K562 (cell line): ENCODE measurements at places on chromosomes 11 and 22. TPM values are rescaled to one million over a fixed set of nuclear protein-coding genes. Genes with fewer than 3 reads are reported as not detected.

The MAPK8IP1 gene
- total RNA-seq = 6.6 and 6.9 TPM in 2 replicates

The RAB39A gene
- not detected in 2 replicates for total RNA-seq

The FAM118A gene
- 63.0 and 72.9 TPM in 2 replicates for total RNA-seq

The RFPL3 gene
- not detected in 2 replicates for total RNA-seq

The POU2AF1 gene
- total RNA-seq = 0.09 and 0.16 TPM in 2 replicates

The RFPL2 gene
- not detected in 2 replicates for total RNA-seq

The DBX1 gene
- total RNA-seq = not detected in 2 replicates

The APOL1 gene
- total RNA-seq = 8.1 and 9.0 TPM in 2 replicates

GRCh38 chr22:19644314-19645223 lies 69.7 kb upstream of the SEPTIN5 start:
- DNase-seq = peak; percentile 70

DNA sequence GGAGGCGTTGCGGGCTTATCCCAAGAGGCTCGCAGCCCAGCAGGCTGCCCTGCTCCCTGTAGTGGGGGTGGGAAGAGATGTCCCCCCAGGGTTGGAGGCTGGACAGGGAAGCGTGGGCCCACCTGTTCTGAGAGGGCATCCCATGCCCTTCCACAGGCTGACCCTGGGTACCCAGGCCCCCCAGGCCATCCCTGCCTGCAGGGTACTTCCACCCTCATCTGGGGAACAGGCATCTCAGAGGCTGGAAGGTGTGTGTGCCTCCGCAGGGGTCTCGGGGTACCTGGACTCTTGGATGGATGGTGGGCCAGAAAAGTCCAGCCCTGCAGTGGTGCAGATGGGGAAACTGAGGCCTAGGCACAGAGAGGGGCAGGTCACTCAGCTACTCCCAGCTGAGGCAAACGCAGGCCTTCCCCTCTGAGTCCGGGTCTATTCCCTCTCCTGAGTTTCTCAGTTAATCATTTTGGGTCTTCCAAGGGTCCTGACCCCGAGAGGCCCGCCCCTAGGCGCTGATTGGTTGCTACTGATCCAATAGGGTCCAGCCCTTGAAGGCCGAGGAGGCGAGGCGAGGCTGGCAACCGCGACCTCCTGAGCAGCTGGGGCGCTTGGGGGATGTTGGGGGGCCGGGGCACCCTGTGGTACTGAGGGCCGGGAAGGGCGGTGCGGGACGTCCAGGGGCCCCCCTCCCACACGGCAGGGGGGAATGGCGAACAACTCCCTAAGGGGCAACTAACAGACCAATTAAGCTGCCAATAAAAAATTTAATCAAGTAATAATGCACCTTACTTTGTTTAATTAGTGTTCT lies 23.8 kb downstream of the FLRT1 start:
- no peak for DNase-seq

DNA sequence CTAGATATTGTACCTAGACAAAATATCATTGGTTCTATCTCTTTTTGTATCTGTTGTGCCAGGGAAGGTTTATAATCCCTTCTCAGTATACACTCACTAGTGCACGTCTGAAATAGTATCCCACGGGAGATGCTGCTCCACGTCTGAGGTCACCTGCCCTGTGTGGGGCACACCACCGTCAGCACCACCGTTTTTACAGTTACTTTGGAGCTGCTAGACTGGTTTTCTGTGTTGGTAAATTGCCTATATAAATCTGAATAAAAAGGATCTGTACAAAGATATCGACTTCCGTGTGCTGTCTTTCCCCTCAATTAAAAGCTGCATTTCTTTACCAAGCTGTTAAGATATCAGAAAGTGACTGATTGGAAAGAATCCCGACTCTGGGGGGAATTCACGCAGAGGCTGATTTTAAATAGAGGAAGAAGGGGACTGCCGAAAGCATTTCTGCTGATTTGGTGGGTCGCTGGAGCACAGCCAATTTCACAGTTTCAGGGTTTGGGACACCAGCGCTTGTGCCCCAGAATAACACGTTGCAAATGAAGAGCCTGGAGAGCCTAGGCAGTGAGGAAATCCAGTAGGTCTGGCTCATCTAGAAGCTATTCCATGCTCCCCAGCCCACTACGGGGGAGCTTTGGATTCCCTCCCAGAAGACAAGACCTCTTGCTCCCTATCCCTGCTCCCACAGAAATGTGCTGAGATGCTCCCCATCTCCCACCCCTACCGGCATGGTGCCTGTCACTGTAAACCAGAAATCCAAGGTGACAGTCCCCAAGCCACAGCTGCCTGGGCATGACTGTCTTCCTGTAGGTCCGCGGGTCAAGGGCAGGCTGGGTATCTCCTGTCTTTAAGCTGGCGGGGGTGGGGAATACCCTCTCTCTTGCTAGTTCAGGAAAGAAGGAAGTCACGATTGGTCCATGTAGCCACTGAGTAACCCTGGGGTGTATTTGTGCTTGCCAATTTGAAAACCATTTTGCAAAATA lies 12.7 kb upstream of the MYO18B start:
- DNase-seq = no peak

DNA sequence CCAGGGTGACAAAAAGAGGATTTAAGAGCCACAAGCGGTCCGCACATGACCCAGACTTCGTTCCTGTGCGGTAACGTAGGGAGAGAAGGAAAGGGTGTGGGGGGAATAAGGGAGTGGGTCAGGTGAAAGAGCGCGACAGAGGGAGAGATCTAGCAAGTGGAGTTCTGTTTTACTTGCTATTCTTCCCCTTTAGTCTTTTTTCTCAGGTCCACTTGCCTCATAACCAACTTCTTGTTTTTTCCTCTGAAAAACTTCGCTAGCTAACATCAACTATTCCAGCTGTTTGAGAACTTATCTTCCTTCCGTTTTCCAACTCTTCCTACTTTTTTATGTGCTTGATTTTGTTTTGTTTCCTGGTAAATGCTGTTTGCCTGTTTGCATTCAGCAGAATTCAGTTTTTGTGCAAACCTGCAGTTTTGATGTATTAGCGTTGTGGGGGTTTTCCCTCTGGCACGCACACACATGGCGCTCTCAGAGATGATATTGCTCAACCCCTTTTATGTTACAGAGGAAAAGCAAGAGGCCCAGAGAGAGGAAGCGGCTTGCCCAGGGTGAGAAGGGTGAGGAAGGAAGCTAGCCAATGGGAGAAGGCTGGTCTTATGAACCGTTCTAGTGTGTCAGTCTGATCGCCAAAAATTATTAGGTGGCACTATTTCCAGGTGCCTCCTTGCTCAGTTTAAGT lies 592 bp upstream of the CTSC start:
- peak; percentile 64 for DNase-seq

GRCh38 chr11:116928845-116929244 lies 91.4 kb upstream of the APOA1 start:
- no peak for DNase-seq

DNA sequence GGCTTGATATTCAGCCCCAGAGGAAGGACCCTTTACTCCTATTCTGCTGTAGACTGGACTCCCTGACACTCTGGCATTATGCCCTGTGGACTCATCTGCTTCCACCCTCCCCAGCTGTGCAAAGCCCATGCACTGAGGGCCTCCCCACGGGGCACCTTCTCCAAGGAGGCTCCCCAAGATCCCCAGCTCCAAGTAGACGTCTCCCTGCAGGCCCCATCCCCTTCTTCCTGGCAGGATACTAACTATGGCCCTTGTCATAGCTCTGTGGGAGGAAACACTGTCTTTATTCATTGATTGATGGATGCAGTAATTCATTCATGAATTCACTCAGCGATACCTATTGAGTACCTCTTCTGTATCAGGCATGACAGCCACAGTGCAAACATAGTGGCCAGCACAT lies 15.3 kb upstream of the APOL6 start:
- no peak for DNase-seq

GRCh38 chr11:95055283-95055897 lies 6.2 kb downstream of the KDM4F start:
- no peak for DNase-seq

- DNase-seq = no peak
These were observed 20.5 kb upstream of the SORL1-AS1 start for GRCh38 chr11:121473064-121473777.

- DNase-seq = no peak
These were observed 24.3 kb upstream of the OR52J3 start for GRCh38 chr11:5021996-5022395.

DNA sequence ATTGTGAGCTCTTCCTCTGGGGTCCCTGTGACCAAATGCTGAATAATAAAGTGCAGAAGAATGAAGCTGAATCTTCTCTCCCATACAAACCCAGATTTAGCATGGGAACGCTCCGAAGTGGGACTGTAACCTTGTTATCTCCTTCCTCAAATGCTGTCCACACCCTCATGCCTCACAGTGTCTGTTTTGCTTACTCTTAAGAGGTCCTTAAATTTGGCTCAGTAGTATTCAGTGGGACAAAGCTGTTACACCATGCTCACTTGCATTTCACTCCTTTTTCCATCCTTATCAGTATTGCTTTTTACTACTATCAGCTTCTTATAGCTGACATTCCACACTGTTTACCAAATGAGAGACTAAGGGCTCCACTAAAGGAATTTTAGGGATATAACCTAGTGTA lies 13.8 kb upstream of the AMOTL1 start:
- DNase-seq = no peak

DNA sequence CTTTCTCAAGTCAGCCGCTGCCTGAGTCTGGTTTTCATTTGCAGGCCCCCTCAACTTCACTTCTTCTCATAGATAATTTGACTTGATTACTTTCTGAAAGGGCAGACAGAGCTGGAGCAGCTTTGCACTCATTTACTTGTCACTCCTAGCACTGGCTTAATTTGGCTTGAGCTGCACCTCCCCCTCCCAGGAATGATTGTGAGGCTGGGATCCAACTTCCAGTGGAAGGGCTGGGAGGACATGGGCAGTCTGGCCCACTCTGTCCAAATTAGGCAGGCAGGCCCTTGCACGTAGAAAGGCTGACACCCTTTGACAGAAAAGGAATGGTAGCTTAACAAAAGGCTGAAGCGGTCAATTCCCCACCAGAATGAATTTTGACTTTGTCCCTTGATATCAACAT lies 453.9 kb downstream of the ETS1 start:
- DNase-seq = no peak

DNA sequence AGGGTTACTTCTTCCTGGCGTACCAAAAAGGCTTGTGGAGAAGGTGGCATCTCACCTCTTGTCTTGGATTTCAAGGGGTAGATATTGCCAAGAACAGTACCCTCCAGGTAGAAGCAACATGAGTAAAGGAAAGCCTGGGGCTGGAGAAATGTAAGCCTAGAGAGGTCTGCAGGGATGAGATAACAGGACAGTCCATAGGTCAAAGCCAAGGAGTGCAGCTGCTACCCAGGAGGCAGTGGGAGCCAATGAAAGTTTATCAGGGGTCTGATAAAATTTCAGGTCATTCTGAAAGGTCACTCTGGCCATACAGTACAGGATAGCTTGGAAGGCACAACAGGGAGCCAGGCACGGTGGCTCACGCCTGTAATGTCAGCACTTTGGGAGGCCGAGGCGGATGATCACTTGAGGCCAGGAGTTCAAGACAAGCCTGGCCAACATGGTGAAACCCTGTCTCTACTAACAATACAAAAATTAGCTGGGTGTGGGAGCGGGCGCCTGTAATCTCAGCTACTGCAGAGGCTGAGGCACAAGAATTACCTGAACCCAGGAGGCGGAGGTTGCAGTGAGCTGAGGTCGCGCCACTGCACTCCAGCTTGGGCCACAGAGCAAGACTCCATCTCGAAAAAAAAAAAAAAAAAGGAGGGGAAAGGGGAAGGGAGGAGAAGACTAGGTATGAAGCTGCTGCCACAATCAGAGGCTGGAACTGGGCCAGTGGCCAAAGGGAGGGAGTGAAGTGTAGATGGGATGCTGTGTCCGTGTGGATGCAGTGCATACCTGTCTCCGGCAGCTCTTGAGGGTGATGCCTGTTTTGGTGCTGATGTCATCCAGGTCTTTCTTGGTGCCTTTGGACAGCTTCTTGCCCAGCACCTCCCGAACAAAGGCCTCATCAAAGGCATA lies 1.2 kb downstream of the FIBP start:
- DNase-seq = no peak

DNA sequence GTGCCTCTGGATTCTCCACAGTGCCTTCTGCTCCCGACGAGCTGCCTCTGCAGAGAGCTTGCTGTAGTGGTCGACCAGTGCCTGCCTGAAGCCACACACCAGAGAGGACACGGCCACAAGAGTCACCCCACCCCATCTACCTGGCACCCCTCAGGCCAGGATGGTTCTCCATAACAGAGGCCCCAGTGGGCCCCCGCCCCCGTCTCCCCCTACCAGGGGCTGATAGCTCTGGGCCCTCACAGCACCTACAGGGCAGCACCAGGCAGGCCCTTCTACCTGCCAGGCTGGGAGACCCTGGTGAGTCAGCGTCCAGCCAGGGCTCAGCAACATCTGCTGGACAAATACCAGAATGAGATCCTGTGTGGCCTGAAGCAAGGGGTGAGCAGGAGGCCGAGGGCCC lies 21.7 kb downstream of the SELENOO start:
- DNase-seq = no peak

GRCh38 chr11:123426789-123427188 lies 3.3 kb upstream of the GRAMD1B start:
- no peak for DNase-seq

DNA sequence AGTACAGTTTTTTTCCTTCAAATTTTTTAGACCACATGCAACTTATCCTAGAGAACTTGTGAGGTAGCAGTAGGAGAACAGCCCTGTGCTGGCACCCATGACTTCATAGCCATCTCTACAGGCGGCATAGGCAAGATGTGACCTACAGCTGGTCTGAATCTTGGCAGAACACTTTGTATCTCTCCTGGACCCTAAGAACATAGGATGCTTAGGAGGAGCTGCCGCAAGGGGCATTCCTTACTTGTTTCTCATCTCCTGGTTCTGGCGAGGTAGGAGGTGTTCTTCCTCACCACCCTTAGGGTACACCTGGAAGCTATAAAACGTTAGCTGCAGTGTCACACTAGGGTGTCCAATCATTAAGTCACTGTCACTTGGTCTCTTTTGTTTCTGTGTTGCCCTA lies 16.4 kb downstream of the CWC15 start:
- DNase-seq = no peak

DNA sequence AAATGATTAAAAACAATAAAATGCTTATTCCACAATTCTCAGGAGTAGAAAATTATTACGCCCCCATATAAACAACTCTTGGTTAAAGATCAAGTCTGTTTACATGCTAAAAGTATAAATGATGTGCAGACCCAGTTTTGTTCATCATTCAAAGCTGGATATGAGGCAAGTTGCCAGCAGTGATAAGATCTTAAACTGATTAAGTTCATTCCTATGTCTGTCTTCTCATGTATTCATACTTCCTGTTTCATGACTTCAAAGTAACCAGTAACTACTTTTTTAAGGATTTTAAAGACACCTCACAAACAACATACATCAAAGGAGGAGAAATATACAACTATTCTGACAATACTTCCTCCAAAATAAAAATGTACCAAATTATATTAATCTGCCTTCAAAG lies 55.0 kb upstream of the ARHGAP32 start:
- DNase-seq = no peak

- no peak for DNase-seq
These were observed 47.2 kb downstream of the FBLN1 start for GRCh38 chr22:45549762-45550378.

GRCh38 chr11:96614846-96615245 lies 225.0 kb downstream of the JRKL start:
- DNase-seq = no peak

- no peak for DNase-seq
These were observed 2.1 kb downstream of the MRPL40 start for GRCh38 chr22:19434401-19434800.
